ENCODE measurements at places on chromosomes 5 and 9. TPM values are rescaled to one million over a fixed set of nuclear protein-coding genes. Genes with fewer than 3 reads are reported as not detected.
A peak's percentile ranks its signal among the peaks of the same experiment; 100 is the strongest.

DNA sequence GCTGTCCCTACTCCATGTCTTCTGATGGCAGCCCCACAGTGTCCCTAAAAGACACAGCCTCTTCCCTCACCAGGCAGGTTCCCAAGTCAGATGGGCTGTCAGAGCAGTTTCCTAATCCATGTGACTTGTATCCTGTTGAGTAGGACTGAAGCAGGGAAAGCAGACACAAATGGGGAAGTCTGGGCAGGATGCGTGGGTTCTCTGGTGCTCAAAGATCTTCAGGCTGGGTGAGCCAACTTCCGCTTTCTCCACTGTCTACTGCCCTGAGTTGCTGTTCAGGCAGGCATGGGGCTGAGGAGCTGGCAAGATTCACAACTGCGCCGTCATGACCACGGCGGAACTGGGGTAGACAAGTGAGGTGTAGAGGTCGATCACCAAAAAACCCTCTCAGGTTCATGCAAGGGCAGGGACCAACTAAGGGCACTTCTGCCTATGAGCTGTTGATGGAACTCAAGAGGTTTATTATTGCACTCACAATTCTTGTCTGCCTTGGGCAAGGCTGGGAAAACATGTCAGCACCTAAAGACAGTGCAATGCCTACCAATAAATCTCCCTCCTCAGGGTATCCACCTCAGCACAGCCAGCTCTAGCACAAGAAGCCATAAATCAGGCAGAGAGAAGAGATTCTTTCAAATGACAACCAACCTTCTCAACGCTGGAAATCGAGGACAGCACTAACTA lies 83.4 kb downstream of the RAPGEF1 start:
- DNase-seq, result peak; percentile 83

- DNase-seq, result no peak
These were observed 240.5 kb upstream of the DAB2 start for GRCh38 chr5:39665328-39665727.

- no peak for DNase-seq
These were observed 39.0 kb downstream of the GAS1 start for GRCh38 chr9:86908261-86908660.

DNA sequence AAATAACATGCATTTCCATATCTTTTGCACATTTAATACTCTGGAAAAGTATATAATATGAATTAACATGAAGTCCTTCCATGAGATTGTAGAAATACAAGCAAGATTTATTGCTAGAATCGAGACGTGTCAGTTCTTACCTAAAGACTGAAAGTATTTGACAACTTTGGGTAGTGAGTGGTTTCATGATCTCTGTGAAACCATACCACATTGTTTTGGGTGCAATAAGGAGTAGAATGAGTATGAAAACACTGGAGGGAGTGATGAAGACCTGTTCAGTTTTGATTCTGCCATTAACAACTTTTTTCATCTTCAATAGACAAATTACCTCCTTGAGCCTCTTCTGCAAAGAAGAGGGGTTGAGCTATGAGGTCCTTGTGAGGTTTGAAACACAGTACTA lies 133.7 kb downstream of the NUDT12 start:
- DNase-seq, result no peak

DNA sequence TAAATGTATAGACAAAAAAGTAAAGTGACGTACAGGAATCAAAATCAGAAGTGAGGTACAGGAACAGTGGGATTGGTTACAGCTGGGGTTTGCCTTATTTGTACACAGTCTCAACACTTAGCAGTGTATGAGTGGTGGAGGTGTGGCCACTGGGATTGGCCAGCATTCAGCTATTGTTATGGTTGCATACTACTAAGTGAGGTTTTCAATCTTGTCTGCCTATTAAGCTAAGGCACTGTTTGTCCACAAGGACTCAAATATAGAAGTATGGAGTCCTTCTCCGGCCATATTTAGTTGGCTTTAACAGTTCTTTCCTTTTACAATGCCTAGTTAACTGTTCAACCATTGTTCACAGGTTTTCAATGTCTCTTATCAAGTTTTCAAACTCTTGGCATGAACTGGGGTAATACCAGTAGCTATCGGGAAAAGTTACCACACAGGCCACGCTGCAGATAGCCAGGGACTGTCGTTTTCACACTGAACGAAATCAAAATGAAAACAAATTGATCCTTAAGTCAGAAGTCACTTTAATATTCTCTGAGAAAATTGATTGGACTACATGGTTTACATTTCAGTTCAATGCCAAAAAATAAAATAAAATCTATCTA lies 176.0 kb upstream of the FREM1 start:
- no peak for DNase-seq

DNA sequence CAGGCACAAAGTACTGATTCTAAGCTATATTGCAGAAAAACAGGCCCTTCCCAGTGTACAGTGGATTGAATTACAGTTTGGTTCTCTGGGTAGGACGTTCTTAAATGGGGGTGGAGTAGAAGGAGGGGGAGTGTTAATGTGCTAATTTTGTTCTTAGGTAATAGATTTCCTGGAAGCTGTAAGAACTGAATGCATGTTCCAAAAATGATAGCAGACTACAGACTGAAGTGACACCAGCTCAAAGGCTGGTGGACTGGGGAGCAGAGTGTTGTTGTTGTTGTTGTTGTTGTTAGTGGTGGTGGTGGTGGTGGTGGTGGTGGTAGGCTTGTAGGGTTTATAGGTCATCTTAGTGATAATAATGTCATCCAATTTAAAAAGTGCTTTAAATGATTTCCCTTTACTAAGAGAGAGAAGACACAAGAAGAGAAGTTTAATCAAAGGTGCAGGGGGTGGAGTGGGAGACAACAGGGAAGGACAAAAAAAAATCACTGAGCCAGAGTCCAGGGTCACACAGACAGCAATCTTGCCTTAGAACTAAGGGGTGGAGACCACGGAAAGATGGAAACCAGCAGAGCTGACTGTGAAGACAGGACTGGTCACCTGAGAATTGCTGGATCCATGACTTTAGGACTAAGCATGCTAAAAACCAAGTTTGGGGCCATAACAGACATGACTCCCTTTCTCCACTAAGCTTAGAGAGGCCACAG lies 27.0 kb downstream of the TTLL11 start:
- DNase-seq, result no peak

- peak; percentile 60 for DNase-seq
These were observed 12.9 kb upstream of the FRRS1L start for GRCh38 chr9:109179801-109180523.

DNA sequence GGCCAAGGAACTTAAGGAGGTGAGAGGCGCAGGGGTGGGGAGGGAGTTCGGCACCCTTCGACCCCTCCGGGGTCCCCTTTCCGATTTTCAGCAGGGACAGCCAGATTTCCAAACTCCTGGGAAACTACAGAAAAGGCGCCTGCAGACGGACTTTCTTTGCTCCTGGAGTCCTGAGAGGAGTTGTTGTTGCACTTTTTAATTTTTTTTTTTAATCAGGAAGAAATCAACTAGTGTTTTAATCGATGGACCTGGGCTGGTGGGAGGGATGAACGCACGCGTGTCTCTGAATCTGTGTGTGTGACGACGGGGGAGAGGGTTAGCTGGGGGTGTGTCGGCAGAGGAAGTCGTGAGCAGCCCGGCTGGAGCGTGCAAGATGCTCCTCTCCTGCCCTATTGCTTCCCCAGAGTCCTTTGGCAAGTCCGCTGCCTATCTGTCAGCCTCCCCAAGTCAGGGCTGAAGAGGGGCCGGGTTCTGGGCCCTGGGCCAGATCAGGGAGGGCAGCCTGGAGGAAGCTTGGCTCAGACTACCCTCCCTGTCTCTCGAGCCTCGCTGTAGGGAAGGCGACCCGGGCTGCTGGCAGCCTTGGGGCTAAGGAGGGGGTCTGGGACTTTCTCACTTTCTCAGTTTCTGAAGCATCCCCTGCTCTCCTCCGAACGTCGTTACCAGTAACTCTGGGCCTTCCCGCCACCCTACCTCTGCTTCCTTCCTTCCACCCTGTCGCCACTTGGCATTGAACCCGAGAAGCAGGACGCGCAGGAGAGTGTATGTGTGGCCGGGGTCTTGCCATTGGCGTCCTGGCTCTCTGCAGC lies 731 bp downstream of the PRR16 start:
- DNase-seq, result peak; percentile 67

DNA sequence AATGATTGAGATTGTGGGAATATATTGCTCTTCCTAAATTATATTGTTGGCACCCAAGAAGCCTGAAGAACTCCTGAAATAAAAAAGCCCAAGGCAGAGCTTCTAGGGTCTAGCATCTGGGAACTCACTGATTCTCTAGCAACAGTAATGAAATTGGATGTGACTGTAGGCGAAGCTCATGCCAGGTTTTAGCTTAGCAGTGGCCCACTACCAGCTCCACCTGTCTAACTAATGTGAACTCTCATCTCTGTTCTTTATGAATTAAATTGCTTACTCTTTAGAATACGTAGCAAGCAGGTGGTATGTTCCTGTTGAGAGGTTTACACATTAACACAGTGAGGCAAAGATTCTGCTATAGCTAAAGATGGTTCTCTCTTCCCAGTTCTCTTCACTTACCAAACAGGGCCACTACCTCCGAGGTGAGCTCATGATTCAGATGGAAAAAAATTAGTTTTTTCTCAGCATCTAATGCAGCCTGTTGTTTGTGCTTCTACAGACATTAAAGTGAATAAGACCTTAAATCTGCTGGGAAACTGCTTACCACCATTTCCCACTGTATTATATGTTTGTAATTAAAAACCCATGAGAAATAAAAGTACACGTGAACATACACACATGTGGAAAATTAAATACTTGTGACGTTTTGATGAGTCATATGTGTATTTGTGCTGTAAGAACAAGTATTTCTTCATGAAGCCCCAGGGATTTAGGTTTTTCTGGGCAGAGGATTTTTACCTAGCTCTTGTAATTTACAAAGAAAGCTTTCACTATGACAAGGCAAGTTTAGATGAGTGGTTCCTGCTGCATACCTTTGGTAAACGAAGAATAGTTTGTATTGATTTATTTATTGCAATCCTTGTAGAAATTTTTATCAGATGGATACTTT lies 360.1 kb downstream of the KDM4C start:
- DNase-seq, result no peak

GRCh38 chr9:97788763-97789663 lies 64.0 kb upstream of the FOXE1 start:
- no peak for DNase-seq

DNA sequence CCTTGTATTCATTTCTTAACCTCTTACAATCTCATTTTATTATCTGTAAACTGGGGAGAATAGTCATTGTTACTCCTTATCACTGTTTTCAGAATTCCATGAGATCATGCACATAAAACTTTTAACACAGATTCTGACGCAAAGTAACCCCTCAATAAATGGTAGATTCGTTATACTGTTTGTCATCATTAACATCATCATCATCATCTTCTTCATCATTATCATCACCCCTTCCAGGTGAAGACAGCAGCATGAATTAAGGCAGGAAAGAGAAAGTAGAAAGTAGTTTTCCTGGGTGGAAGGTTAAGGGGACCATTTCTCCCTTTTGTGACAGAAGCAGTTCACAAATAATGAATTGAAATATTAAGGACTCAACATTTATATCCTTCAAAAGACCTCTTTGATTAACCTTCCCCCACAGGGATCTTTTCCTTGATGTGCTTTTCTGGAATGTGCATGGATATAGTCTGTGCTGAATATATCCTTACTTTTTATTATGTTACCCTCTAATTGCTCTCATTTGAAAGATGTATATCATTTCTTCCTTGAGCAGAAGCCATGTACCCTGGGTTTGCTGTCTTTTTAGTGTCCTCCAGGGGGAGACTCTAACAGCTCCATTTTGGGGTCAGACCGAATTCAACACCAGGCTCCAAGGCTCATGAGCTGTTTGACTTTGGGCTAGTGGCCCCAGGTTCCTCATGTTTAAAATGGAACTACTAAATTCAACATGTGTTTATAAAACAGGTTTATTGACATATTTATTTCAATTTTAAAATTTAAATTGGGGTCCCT lies 1029.9 kb upstream of the WWC1 start:
- no peak for DNase-seq

DNA sequence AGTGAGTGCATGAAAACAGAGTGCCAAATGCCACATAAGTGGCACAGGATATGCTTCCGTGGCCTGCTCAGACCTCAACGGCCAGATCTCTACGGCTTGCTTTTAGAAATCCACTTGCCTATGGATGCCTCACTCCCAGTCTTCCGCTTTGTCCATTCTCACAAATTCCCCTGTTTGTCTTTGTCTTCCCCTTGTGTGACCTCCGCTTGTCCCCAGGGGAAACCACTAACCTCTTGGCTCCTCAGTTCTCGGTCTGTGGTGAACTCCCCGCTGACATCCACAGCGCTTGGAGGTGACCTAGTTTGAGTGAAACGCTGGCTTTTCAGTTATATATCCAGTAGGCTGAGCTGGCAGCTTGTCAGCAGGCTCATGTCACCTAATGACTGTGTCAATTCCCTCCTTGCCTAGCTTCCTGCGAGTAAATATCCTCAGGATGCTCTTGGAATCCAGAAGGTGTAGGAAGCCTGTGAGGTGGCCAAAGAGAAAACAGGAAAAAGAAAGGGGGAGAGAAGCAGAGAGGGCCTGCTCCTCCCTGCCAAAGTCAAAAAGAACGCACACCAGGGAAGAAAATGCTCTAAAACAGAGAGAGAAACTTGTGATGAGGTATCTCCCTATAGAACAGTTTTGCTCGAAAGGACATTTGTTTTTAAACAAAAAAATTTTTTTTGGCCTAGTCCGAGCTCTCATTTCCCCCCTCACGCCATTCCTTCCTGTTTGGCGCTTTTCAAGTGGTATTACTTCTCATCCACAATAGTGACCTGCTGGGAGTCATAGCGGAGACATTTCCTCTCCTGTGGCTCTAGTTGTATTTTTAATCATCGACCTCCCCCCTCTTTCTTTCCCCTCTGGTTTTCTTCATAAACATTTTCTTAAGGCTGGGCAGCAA lies 101.6 kb upstream of the SPRY4 start:
- peak; percentile 73 for DNase-seq

DNA sequence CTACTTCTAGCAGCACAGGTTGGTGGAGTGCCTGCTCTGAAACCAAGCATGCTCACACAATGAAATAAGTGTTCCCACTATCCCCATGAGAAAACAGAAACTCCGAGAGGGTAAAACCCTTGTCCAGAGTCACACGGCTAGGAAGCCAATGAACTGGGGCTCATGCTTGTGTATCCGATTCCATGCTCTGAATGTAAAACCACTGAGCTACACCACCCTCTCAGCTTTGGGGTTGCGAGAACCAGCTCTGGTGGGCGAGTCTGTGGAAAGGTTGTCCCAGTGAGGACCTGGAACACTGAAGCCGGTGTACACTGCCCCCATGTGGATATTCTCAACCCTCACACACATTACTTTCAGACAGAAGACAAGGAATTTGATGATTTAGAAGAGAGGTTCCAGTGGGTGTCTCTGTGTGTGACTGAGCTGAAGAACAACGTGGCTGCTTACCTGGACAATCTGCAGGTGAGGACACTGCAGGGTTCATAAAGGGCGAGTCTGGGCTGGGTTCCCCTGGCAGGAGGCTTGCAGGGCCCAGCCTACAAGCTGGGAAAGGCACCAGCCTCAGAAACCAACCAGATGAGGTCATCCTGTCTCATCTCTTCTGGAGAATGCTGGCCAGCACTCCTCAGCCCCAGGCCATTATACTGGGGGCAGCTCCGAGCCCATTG lies 37.4 kb downstream of the ARHGEF37 start:
- no peak for DNase-seq

TAF1L gene
- total RNA-seq, result not detected

RBM18 gene
- total RNA-seq, result 37.3 TPM

NME5 gene
- total RNA-seq, result 4.9 TPM

DRD1 gene
- total RNA-seq, result not detected

IL5 gene
- total RNA-seq, result not detected

All from Right ventricle myocardium superior (tissue), 1 donor.